CD4-positive, alpha-beta T cell (primary cell): ENCODE measurements at places on chromosomes 7 and 10. TPM values are rescaled to one million over a fixed set of nuclear protein-coding genes. Genes with fewer than 3 reads are reported as not detected.

GRCh38 chr7:95867309-95867708, 95.0 kb downstream of the DYNC1I1 start:
- H3K4me3 ChIP-seq = no peak overlapping the region
- no peaks in the 10 kb centered on the region for H3K4me1 ChIP-seq
- DNase-seq = no peak
- H3K27ac ChIP-seq = no peak overlapping the region
- no peaks in the 10 kb centered on the region for H3K36me3 ChIP-seq

DNA sequence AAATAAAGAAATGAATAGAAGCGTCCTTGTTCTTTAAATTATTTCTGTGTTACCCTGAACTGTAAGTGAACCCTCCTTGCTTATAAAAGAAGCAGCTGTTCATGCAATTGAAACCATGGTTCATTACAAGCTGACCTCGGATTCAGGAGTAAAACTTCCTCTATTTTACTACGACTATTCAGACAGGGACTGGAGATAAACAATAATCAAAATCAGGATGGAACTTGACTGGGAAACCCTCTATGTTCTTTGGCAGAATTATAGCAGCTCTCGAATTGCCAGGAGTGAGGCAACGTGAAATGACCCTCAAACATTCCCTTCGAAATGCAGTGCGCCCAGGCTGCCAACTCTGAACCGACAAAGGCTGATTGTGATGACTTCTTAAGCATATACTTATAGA, 172.1 kb downstream of the CYP26A1 start:
- no peak overlapping the region for H3K27ac ChIP-seq
- no peak overlapping the region for H3K4me3 ChIP-seq
- H3K4me1 ChIP-seq = no peaks in the 10 kb centered on the region

DNA sequence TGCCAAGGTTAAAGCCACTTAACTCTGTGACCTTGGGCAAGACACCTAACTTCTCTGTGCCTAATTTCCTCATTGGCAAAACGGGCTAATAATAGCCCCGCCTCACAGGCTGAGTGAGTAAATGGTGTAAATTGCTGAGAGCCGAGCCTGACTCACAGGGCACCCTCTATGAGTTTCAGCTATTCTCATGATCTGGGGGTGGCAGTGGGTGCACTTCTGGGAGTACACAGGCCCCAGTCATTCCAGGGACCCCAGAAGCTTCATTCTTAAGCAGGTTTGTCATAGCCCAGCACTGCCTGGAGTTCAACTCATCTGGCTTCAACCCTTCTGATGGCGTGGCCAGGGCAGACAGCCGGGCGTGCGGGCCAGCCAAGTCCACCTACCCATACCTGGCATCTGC, 137.2 kb downstream of the GRID1 start:
- no peak for DNase-seq
- H3K27me3 ChIP-seq = no peaks in the 10 kb centered on the region
- no peak overlapping the region for H3K4me3 ChIP-seq
- no peak overlapping the region for H3K27ac ChIP-seq
- no peaks in the 10 kb centered on the region for H3K36me3 ChIP-seq
- H3K4me1 ChIP-seq = no peaks in the 10 kb centered on the region

- no peaks in the 10 kb centered on the region for H3K36me3 ChIP-seq
- peak overlapping the region; percentile 72 for H3K4me3 ChIP-seq
- H3K27me3 ChIP-seq = no peaks in the 10 kb centered on the region
- peak; percentile 6 for DNase-seq
Measured at GRCh38 chr10:24951201-24952142, 934 bp downstream of the PRTFDC1 start.

DNA sequence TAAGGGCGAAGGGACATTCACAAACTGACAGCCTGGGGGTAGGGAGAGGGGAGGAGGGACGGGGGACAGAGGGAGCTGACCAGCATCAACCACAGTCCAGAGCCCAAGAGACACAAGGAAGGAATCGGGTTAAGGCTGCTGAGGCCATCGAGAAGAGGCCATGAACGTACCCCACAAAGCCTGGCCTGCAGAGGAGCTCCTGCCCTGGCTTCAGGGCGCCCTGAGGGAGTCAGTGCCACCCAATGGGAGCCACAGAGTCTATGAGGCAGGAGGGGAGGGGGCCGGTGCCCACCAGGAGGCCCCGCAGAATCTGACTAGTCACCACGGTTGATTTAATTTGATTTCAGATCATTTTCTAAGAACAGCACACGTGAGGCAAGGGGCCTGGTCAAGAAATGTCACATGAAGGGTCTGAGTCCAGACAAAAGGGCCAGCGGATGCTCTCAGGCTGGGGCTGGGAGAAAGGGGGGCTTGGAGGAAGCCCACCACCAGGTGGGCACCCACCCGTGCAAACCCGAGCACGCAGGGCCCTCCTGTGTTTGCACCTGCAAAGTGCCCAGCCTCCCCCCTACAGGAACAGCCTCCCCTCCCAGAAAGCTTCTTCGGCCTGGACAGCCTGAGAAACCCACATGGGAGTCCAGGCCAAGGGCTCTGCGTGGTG, 40.4 kb downstream of the CAMK2B start:
- H3K27me3 ChIP-seq = no peaks in the 10 kb centered on the region
- no peak overlapping the region for H3K4me3 ChIP-seq
- H3K27ac ChIP-seq = no peak overlapping the region
- H3K36me3 ChIP-seq = no peaks in the 10 kb centered on the region
- no peaks in the 10 kb centered on the region for H3K4me1 ChIP-seq

DNA sequence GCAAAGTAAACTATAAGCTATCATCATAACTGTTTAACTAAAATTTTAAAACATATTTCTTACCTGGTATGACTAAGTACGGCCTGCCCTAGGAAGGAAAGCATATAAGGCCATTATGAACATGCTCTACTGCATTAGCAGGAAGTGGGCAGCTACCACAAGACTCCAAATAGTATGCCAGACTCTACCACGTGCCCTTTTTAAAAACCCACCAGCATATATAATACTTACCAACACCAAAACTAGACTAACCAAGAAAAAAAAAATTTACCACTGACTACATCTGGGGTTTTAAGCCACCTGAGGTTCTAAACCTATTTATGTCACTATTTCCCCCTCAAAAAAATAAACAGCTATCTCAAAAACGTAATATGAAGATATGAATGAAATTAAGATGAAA, 30.1 kb downstream of the NUDCD3 start:
- peak overlapping the region; percentile 12 for H3K27ac ChIP-seq
- H3K4me1 ChIP-seq = peaks cover 37% of the 10 kb centered on the region
- peak; percentile 69 for DNase-seq
- no peak overlapping the region for H3K4me3 ChIP-seq
- H3K27me3 ChIP-seq = no peaks in the 10 kb centered on the region

DNA sequence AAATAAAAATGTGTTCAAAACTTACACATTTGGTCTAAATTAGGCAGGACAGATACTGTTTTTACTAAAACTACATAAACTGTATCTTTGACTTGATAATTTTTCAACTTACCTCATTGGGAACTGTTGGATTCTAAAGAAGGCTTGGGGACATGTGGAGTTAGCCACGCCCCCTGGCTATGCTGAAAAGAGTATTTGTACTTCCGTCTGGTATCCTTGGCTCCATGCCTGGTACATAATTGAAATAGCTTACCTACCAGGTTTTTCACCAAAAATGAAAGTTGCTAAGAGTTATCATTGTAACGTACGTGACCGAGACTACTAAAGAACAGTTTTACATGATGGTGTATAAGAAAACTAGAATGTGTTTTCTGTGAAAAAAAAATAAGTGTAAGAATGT, 604.8 kb upstream of the IGFBP3 start:
- no peak for DNase-seq
- no peaks in the 10 kb centered on the region for H3K36me3 ChIP-seq
- no peaks in the 10 kb centered on the region for H3K4me1 ChIP-seq
- H3K4me3 ChIP-seq = no peak overlapping the region
- H3K27ac ChIP-seq = no peak overlapping the region
- no peaks in the 10 kb centered on the region for H3K27me3 ChIP-seq

GRCh38 chr10:123537188-123537961, 128.8 kb upstream of the GPR26 start:
- H3K36me3 ChIP-seq = no peaks in the 10 kb centered on the region
- H3K4me1 ChIP-seq = no peaks in the 10 kb centered on the region
- no peak for DNase-seq

DNA sequence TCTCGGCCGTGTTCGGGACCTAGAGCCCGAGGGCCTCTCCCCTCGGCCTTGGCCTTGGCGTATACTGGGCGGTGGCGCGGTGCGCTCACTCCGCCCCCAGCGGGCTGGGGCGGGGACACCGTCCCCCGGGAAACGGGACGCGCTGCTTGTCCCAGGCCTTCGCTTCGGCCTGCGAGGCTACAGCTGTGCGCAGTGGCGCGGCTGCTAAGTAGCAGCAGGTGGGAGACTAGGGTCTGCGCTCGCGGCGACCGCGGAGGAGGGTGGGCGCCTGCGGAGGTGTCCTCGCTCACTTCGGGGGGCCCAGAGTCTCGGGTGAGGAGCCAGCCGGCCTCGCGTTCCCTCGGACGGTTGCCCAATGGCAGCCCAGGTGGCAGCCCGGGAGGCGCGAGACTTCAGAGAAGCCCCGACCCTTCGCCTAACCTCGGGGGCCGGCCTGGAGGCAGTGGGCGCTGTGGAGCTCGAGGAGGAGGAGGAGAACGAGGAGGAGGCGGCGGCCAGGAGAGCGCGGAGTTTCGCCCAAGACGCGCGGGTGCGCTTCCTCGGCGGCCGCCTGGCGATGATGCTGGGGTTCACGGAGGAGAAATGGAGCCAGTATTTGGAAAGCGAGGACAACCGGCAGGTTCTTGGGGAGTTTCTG, at the start of gene DNAH11:
TSS of gene DNAH11 (plus strand) at position 149 of the 637 bp plus-strand sequence. CDS start at position 356, 207 bp downstream.
- no peak for DNase-seq
- H3K27ac ChIP-seq = no peak within 1 kb of the TSS
- H3K4me1 ChIP-seq = peaks cover 14% of the 10 kb centered on the region
- peak within 1 kb of the TSS; percentile 36 for H3K4me3 ChIP-seq

GRCh38 chr10:59037018-59037389, 139.4 kb upstream of the PHYHIPL start:
- H3K36me3 ChIP-seq = no peaks in the 10 kb centered on the region
- DNase-seq = no peak
- no peaks in the 10 kb centered on the region for H3K27me3 ChIP-seq
- H3K27ac ChIP-seq = no peak overlapping the region
- H3K4me3 ChIP-seq = no peak overlapping the region
- H3K4me1 ChIP-seq = no peaks in the 10 kb centered on the region

DNA sequence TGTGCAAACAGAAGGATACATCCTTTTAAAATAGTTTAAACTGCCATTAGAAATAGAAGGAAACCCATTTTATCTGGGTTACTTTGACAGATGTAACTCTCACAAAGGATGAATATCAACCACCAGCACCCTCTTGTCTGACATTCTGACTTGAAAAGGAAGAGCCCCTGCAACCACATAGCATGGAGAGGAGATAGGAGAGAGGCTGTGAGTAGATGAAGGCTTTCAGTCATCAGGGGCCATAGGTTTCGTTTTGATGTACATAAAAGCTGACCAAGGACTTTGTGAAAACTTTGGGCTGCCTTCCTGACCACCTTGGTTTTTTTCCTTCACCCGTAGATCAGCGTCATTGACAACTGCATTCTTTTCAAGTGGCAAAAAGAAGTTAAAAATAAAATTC, 211.6 kb upstream of the PRPS1L1 start:
- H3K4me3 ChIP-seq = no peak overlapping the region
- no peak overlapping the region for H3K27ac ChIP-seq
- H3K36me3 ChIP-seq = no peaks in the 10 kb centered on the region
- H3K4me1 ChIP-seq = no peaks in the 10 kb centered on the region
- DNase-seq = no peak

DNA sequence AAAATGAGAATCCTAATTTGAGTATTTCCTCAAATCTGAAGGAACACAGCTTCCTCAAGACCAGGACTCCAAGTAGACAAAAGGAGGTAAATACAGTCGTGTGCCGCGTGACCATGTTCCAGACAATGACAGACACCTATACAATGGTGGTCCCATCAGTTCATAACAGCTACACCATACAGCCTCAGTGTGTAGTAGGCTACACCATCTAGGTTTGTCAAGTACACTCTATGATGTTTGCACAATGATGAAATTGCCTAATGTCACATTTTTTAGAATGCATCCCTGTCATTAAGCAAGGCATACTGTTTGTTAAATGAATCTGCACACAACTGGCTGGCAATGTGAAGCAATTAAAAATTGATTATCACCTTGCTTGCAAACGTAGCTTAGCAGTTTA, 107.9 kb downstream of the PROSER2 start:
- H3K27ac ChIP-seq = no peak overlapping the region
- DNase-seq = no peak
- peaks cover 82% of the 10 kb centered on the region for H3K36me3 ChIP-seq

DNA sequence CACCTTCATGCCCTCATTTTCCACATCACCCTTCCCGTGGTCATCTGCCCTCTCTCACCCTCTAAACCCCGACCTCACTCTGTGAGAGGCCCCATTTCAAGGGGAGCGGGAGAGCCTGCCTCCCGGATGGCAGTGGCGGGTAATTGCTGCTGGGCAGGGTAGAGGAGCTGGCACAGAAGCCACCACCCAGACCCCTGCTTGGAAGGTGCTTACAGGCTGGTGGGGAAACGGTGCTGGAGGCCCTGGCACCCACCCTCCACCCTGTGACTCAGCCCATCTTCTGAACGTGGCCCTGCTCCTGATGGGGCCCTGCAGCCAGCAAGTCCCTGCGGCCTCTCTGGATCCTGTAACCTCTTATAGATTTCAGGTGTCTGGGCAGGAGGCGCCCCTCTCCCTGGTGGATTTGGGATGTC, 10.6 kb upstream of the PWWP2B start:
- peaks cover 20% of the 10 kb centered on the region for H3K4me1 ChIP-seq
- DNase-seq = no peak
- H3K27me3 ChIP-seq = no peaks in the 10 kb centered on the region
- no peak overlapping the region for H3K4me3 ChIP-seq
- no peaks in the 10 kb centered on the region for H3K36me3 ChIP-seq
- no peak overlapping the region for H3K27ac ChIP-seq

- no peaks in the 10 kb centered on the region for H3K27me3 ChIP-seq
- DNase-seq = no peak
- H3K27ac ChIP-seq = no peak overlapping the region
- H3K4me3 ChIP-seq = no peak overlapping the region
- peaks cover 4% of the 10 kb centered on the region for H3K4me1 ChIP-seq
Measured at GRCh38 chr7:44646921-44647636, 40.7 kb downstream of the OGDH start.

GRCh38 chr7:52685333-52685732, 350.1 kb upstream of the POM121L12 start:
- no peaks in the 10 kb centered on the region for H3K27me3 ChIP-seq
- no peaks in the 10 kb centered on the region for H3K4me1 ChIP-seq
- no peak for DNase-seq
- H3K4me3 ChIP-seq = no peak overlapping the region

The PDK4 gene
- not detected for total RNA-seq

The GFRA1 gene
- total RNA-seq = not detected

The NYAP1 gene
- total RNA-seq = 0.75 TPM

The AKR1C4 gene
- total RNA-seq = not detected
